ENCODE measurements at places on chromosomes 2 and 18.
A peak's percentile ranks its signal among the peaks of the same experiment; 100 is the strongest.

DNA sequence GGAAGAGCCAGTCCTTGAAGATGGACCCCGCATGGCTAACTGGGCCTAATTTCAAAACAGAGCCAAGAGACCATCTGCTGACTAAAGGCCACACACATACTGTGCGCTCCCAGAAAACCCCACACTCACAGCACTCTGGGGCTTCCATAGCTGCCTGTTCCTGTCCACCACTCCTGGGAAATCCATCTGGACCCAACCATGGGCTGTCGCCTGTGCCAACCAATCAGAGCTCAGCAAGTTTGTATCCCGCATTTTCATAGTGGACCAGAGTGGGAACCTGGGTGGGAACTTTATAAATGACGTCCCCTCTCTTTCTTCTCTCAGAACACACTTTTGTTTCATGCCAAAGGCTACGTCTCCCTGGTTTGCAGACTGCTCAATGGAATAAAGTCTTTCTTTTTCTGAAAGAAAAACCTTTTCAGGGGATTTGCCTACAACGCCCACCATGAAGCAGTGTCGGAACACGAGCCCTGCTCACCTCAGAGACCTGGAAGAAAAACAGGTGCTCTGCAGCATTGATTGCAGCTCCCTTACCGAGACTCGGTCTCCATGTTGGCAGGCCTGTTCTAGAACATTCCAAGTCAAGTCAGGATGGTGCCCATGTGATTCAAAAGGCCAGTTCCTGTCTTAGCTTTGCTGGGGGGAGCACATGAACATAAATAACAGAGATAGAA lies 137.2 kb upstream of the GPC1 start:
- no peak for DNase-seq

- DNase-seq: no peak
Observed at GRCh38 chr2:85441864-85442263, 23.4 kb downstream of the SH2D6 start.

GRCh38 chr2:182867426-182868053 lies 1.1 kb upstream of the FRZB start:
- DNase-seq: no peak

- DNase-seq: peak; percentile 32
Observed at GRCh38 chr2:53969968-53970723, 647 bp downstream of the PSME4 start.

DNA sequence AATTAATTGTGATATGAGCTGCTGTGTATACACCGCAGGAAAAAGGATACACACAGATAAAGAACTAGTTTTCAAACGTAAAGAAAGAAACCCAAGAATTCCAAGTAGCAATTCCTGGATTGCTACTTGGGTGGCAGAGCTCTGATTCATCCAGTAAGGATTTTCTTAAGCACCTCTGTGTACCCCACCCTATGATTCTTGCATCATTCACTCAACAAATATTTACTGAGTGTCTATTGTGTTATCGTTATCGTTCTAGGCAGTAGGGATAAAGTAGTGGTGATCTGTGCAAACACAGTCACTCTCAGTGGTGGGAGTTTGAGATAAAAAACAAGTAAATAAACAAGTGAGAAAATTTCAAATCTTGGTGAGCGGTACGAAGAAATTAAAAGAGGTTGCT lies 4.9 kb upstream of the TMEM200C start:
- DNase-seq: no peak

DNA sequence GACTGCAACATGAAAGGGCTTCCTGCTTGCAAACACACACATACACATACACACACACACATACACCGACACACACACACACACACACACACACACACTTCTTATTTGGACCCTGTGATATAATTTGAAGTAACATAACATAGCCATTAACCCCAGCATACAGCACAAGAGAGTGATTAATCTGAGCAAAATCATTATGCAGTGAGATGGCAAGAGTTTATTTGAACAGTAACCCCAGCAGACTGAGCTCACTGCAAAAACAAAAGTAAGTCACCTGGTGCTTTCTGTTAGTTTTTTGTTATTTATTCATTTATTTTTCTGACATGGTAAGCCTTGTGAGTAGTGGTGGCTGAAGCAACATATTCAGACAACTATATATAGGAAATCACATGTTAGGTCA lies 93.7 kb downstream of the NOL4 start:
- DNase-seq: no peak

- DNase-seq: no peak
Observed at GRCh38 chr2:10779776-10780490, 32.7 kb downstream of the PDIA6 start.

- no peak for DNase-seq
Observed at GRCh38 chr2:69033461-69034095, 20.6 kb downstream of the ANTXR1 start.

DNA sequence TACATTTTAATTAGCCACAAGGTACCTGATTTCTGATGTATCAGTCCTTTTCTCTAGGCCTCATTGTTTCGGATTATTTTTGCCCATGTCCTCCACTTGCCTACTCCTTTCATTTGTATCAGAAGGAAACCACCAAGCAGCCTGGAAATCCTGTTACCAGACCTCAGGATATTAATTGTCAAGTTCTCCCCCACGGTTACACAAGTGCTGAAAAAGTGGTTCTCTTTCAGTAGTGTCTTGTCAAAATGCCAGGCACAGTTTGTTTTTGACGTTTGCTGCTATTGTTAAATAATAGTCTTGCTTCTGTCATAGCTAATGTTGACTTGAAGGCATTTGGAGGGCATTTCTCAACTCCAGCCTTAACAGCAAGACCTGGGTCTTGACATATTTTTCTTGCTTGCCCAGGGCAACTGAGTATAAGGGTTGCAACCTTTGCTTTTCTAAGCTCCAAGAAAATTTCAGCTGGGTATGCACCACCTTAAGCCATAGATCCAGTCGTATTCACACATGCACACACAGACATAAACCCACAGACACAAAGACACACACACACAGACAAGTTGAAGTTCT lies 31.0 kb downstream of the INSIG2 start:
- no peak for DNase-seq

DNA sequence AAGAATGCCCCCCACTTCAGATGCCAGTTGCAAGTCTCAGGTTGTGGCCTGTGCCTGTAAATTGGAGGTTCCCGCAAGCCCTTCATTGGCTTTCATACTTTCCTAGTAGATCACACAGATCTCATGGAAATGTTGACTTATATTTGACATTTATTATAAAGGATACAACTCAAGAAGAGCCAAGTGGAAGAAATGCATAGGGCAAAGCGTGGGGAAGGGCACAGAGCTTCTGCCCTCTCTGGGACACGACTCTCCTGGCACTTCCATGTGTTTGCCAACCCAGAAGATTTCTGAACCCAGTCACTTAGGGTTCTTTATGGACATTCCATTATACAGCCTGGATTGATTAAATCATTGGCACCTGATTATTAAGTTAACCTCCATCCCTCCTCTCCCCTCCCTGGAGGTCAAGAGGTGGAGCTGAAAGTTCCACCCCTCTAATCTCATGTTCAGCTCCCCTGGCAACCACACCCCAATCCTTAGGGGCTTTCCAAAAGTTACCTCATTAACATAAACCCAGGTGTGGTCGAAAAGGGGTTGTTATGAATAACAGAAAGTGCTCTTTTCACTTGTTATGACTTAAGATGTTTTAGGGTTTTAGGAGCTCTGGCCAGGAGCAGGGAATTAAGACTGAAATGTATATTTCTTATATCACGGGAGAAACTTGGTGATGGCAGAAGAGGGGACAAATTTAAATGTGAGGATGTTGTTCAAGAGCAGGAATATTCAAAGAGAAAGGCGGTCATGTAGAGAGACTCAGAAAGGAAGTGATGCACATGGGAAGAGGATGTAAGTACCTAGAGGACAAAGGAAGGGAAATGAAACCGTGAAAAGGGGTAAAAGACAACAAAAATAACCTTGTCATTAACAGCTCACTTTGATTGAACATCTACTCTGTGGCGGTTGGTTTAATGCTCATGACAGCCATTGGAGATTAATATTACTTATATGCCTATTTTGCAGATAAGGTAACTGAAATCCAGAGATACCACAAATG lies 31.8 kb downstream of the SP100 start:
- DNase-seq: no peak

DNA sequence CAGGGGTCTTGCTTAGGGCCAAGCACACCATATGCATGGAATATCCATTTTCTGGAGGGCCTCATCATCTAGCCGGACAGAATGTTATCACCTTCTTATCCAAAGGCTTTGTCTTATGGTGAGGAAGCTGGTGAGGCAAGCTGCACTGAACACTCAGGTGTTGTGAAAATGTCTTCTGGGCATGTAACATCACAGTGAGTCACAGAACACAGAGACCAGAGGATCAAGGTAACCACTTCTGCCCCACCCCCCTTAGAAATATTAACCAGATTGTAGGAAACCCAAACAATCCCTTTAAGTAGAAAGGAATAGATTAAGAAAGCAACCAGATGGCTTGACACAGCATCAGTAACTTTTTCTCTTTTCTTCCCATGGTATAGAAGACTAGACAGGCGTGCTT lies 51.1 kb downstream of the MYO5B start:
- DNase-seq: no peak

DNA sequence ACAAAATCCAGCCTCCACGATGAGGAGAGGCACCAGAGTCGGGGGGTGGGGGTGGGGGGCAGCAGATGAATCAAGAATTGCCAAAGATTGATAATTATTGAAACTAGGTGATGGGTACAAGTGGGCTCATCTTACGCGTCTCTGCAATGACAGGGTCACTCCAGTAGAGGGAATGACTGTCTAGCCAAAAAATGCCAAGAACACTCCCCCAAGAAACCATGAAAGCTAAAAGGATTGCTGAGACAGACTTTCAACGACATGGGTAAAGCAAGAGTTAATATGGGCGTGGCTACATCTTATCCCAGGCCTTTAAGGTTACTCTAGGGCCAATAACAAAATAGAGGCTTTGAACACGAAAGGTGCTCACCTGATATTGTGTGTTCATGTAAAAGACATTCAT lies 86.5 kb downstream of the STK39 start:
- DNase-seq: no peak

All from GDM1 (cell line).